ENCODE measurements at places on chromosomes 16 and 17.

DNA sequence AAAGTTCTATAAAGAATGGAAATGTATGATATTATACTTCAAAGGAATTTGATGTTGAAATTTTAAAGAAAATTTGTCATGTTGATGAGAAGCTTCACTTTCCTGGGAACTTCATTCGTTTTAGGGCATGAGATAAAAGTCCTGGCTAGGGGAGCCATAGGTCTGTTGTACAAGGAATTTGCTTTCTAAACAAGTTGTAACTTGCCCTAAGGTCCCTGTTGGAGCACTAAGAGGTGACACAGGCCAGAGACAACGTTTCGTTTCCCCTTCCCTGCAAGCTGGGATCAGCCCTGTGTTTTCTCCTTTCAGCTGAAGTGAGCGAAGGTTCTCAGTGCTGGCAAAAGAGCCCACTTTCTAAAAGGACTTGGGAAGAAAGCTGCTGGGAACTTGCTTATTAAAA, 16.6 kb downstream of the PLD6 start:
- DNase-seq, result no peak

DNA sequence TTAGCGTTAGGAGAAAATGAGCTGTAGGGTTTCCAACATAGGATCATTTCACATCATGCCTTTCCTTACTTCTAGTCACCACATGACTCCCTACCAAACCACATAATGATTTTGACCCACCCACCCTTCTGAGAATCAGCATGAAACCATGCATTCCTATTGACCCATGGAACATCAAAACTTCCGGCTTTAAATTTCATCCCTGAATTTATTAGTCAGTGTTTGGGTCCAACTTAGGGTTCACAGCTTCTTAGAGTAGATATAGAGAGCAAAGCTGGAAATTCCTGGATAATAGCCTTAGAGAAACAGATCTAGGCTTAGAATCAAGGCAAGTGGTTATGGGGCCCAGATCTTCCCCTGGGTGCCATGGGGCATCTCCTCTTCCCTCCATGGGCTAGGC, 162.6 kb downstream of the TOX3 start:
- no peak for DNase-seq

DNA sequence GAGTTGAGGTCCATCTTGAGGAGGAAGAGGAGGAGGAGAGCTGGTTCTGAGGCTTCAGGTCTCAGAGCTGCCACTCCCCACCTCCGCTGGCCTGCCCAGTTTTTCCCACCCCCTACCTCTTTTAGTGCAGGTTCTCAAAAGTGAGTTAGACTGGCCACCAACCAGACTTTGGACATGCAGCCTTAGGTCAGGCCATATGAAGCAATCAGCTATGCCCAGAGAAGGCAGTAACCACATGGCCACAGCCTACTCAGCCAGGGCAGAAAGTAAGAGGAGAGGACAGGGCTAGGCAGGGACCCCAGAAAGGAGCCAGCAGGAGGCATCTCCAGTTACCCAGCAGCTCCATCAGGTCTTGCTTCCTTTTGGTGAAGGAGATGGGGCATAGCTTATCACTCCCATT, 9.0 kb downstream of the MYO15A start:
- no peak for DNase-seq

GRCh38 chr16:18984435-18985005, 786 bp downstream of the TMC7 start:
- no peak for DNase-seq

DNA sequence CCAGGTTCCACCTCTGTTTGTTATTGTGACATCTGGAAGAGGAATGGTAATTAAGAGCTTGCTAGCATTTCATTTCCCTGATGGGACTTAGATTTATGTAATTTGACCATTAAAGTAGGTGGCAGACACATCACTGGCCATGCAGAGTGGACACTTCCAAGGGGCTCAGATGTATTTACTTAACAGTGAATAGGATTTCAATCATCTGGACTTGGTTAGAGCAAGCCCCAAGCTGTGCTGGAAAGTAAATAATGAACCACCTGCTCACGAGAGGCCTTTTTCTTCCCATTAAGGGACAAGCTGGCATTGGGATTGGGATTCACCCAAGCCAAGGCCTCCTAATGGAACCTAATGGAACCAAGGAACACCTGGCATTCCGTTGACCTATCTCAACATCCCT, 395.3 kb downstream of the HS3ST4 start:
- peak; percentile 65 for DNase-seq

- DNase-seq, result no peak
Observed at GRCh38 chr16:49466881-49467280, 93.3 kb downstream of the C16orf78 start.

DNA sequence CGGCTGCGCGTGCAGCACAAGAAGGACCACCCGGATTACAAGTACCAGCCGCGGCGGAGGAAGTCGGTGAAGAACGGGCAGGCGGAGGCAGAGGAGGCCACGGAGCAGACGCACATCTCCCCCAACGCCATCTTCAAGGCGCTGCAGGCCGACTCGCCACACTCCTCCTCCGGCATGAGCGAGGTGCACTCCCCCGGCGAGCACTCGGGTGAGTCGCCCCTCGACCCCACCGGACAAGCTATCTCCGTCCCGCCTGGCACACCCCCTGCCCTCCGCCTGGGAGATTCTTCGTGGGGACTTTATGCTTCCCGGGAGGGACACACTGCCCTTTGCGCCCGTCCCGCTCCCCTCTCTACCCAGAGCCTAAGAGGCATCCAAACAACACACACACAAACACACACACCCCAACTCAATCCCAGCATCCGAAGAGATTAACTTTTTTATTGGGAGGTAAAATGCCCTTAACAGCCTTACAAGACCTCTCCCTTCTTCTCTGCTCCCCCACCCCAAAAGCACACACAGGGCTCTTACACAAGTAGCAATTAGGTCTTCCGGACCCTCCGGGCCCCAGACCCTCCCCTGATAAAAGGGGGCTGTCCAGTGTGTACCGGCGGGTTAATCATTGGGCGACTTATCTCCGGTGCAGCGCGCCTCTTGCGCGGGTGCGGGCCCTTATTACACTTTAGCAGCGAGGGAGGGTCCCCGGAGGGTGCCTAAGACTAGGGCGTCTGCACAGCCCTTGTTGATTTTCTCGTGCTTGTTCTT, 2.1 kb downstream of the SOX9 start:
- DNase-seq, result no peak

- no peak for DNase-seq
Observed at GRCh38 chr17:38512473-38513058, 84.3 kb downstream of the ARHGAP23 start.

DNA sequence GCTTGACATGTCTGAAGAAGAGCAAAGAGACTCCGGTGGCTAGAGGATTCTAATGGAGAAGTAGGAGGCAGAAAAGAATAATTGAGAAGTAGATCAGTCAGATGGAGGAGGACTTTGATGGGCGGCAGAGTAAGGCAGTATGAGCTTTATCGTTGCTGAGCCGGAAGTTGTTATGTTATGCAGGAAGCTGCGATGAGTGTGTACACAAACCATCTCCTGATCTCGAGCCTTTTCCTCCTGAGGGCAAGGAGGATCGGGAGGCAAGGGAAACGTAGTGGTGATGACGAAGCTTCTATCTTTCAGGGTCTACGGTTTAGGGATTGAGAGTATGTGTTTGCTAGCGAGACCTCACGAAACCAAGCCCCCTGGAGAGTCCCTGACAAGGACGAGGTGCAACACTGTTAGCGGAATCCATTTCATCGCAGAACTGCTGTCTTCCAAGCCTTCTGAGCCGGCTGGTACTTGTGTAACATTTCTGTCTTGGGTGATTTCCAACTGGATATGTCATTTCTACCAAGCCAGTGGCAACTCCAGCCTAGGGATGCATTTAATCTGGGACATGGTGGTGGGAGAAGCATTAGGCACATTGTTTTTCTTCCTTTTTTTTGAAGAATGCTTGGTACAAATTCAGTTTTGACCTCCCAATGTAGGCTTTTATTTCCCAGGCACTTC, 45.5 kb downstream of the RBFOX1 start:
- DNase-seq, result no peak

DNA sequence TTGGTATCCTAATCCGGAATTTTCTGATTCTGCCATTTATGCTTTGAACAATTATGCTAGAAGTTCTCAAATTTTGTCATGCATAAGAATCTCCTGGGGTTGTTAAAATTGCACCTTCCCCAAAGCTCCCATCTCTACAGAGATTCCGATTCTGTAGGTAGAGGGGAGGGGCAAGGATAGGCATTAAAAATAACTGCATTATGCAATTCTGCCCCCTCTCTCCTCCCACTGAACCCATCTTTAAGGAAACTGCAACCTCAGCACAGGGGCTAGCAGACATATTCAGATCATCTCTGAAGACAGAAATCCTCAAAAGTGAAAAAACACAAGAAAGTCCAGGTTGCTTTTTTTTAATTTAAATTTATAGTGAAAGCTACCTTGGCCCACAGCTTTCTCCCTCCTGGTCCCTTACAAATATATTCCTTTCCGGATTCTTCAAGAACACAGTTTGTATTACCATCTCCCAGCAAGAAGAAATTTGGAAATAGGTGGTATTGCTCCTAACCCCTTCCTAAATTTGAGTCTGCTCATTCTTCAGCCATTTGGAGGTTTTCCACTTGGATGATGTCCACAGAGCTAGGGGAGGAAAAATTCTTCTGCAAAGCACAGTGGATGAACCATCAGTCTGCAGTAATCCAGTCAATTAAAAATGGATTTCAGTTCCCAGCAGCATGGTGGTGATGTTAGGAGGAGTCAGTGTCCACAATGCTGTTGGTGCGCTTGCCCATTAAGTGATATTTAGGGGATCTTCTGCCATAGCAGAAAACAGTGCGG, 67.7 kb downstream of the RBFOX1 start:
- no peak for DNase-seq

GRCh38 chr17:35865412-35866340, 3.0 kb downstream of the HEATR9 start:
- DNase-seq, result no peak

GRCh38 chr17:52201767-52202519, 43.4 kb upstream of the CA10 start:
- DNase-seq, result no peak

GRCh38 chr17:29256735-29257466, 10.2 kb downstream of the CRYBA1 start:
- no peak for DNase-seq

- peak; percentile 92 for DNase-seq
Observed at GRCh38 chr17:5500589-5501391, 14.4 kb downstream of the MIS12 start.

DNA sequence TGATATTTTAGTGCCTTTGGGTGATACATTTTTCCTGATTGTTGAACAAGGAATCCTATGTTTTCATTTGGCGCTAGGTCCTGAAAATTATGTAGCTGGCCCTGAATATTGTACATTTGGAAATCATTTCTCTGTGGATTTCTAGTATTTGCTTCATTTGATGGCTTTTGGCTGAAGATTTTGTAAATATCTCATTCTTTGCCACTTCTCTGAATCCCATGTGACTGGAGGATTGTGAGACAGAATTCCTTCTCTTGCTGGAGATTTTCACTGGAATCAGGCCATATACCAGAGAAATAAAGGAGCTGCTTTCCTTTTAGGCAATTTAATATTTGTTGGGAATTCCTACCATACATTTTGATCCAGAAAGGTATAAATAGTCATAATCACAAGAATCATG, 8.6 kb downstream of the KRT28 start:
- DNase-seq, result no peak

- peak; percentile 65 for DNase-seq
Observed at GRCh38 chr17:79388556-79389295, 222.1 kb downstream of the RBFOX3 start.

- no peak for DNase-seq
Observed at GRCh38 chr17:4086041-4086483, 56.8 kb downstream of the ZZEF1 start.

DNA sequence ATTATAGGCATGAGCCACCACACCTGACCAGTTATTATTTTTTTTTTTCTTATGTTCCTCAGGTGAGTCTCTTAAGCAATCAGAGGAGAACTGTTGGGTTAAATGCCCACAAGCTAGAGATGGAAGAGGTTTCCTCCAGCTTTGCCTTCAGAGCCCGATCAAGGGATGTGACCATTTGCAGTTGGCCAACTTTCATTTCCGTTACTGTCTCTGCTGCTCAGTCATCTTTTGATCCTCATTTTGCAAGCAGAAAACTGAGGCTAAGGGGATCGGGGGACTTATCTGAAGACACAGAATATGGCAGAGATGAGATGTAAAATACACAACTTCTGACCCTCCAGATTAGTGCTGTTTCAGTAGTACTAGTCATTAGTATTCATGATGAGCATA, 188.8 kb downstream of the RAB11FIP4 start:
- no peak for DNase-seq

DNA sequence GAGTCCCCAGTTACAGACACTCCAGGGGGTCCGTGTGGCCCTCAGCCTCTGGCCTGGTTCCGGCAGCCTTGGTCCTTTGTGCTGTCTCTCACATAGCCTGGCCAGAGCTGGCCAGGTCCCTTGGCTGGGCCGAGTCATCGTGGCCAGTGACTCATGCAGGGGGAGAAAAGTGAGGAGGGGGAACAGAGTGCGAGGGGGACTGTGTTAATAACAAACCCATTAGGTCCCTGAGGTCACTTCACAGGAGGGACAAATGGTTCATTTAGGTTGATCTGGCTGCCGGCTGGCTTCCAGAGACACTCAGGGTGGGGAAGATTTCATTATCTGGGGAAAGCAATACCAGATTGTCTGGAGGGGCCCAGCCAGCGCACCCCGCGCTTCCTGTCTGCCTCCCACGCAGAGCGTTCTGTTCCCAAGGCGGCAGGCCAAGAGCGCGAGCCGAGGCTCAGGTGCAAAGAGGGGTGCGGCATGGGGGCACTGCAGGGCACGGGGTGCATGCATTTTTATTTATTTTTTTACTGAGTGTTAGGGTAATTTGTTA, 223.1 kb downstream of the SEC14L1 start:
- no peak for DNase-seq

GRCh38 chr16:51359141-51359955, 208.3 kb upstream of the SALL1 start:
- no peak for DNase-seq

GRCh38 chr16:22278441-22279230, 18.6 kb upstream of the POLR3E start:
- no peak for DNase-seq

DNA sequence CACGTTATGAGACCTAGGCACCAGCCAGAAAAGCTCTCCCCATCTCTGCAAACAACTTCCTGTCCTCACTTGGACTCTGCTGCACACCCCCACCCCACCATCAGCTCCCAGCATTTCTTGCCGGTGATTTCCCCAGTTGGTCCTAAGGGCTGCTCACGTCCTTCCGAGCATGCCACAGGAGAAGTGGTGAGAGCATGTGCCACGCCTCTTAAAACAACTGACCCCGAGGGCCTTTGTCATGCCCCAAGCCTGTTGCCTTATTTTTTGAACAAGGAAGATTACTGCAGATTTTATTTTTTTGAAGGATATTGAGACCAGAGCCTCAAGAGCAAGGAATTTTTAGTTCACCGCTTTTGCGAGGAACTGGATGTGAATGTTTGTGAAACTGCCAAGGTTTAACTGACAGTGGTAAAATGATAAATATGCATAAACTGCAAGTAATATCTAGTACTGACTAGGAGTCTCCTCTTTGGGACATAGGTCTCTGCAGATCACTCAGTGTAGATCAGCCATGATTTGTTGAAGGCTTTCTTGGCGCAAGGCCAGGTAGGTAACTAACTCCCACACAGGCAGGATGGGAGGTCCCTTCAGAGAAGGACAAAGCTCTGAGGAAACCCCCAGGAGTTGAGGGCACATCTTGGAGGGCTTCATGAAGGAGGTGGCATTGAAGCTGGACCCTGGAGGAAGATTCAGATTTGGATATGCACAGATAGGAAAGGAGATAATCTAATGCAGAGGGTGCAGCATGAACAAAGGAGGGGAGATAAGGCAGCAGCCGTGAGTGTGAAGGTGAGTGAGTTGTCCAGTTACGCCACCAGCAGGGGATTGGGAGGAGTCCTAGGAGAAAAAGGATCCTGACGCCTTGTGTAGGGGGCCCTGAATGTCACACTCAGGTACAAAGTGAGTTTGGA, 44.7 kb downstream of the TMEM132E start:
- no peak for DNase-seq

Measured in NCI-H1092 (cell line).